ENCODE measurements at places on chromosomes 1 and 21.

DNA sequence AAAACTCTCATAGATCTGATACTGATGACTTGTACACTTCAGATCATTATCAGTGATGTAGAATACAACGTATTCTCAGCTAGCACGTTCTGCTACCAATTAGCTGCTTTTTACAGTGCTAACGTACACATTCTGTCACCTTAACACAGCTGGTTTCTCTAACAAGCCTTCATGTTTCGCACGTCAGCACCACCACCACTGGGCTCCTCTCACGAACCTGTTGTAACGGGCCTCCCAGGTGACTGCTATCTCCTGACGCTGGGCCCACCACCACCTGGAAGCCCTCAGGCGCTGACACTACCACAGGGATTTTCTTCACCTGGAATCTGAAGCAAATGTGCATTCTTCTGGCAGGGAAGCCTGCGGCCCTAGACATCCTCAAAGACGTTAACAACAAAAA lies 19.8 kb downstream of the TOMM20 start:
- DNase-seq = no peak
- no peak overlapping the region for H3K27ac ChIP-seq
- H3K4me1 ChIP-seq = peaks cover 6% of the 10 kb centered on the region
- peaks cover 32% of the 10 kb centered on the region for H3K36me3 ChIP-seq
- no peaks in the 10 kb centered on the region for H3K27me3 ChIP-seq

- DNase-seq = peak; percentile 61
- H3K27me3 ChIP-seq = no peaks in the 10 kb centered on the region
- H3K36me3 ChIP-seq = no peaks in the 10 kb centered on the region
- H3K4me3 ChIP-seq = no peak overlapping the region
- H3K27ac ChIP-seq = no peak overlapping the region
Measured at GRCh38 chr21:37292941-37293340, 25.8 kb upstream of the VPS26C start.

- H3K4me3 ChIP-seq = no peak overlapping the region
- H3K36me3 ChIP-seq = no peaks in the 10 kb centered on the region
- no peaks in the 10 kb centered on the region for H3K4me1 ChIP-seq
Measured at GRCh38 chr1:157239936-157240335, 101.7 kb upstream of the ETV3 start.

- peaks cover 8% of the 10 kb centered on the region for H3K4me1 ChIP-seq
- no peak overlapping the region for H3K27ac ChIP-seq
- H3K27me3 ChIP-seq = no peaks in the 10 kb centered on the region
- no peak overlapping the region for H3K4me3 ChIP-seq
- H3K36me3 ChIP-seq = no peaks in the 10 kb centered on the region
- peak; percentile 47 for DNase-seq
Measured at GRCh38 chr1:43238085-43238484, 31.7 kb upstream of the TMEM125 start.

DNA sequence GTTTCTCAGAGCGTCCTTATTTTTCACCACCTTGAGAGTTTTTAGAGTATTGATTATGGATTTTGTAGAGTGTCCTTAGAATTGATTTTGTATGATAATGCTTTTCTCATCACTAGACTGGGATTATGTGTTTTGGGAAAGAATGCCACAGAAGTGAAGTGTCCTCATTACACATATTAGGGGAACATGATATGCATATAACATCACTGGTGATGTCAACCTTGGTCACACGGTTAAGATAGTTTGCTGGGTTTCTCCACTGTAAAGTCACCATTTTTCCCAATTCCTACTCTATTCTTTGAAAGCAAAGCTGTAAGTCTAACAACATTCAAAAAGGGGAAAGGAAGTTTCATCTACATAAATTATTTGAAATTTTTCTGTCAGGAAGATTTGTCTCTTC lies 39.6 kb upstream of the PALMD start:
- H3K27ac ChIP-seq = no peak overlapping the region
- H3K4me3 ChIP-seq = no peak overlapping the region
- DNase-seq = no peak
- H3K27me3 ChIP-seq = no peaks in the 10 kb centered on the region
- no peaks in the 10 kb centered on the region for H3K4me1 ChIP-seq

- DNase-seq = no peak
- H3K27me3 ChIP-seq = peaks cover 51% of the 10 kb centered on the region
- peaks cover 10% of the 10 kb centered on the region for H3K4me1 ChIP-seq
- H3K36me3 ChIP-seq = no peaks in the 10 kb centered on the region
- H3K4me3 ChIP-seq = no peak overlapping the region
Measured at GRCh38 chr1:22349362-22350043, 102.1 kb upstream of the ZBTB40 start.

DNA sequence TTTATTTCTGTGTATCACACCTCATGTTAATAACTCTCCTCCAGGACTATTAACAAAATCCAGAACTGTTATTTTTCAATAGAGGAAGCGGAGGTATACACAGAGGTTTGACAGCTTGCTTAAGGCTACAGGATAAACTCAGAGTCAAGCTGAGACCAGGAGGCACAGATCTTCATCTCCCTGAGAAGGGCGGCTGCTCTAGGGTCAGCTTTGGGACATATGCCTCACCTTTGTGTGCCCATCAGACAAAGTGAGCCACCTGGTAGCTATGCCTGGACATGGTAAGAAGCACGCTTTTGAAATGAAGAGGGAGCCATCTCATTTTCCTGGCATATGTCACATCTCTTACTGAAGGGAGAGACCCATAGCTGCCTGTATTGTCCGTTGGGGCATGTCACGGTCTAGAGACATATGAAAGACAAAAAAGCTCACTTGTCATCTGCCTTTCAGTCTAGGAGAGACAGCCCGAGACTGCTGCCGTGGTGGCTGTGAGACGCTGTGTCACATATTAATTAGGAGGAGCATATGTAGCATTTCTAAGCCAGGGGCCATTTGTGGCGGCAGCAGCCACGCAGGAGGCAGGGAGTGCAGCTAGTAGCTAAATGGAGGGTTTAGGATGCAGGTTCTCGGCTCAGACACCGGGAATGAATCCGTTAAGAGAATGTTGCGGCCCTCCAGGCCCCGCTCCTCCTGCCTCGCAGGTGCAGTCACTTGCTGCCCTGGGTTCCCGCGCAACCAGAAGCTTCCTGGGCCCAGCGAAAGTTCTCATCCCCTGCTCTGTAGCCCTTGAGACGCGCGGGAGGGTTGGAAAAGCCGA lies 161.3 kb upstream of the C1orf21 start:
- no peaks in the 10 kb centered on the region for H3K4me1 ChIP-seq
- no peaks in the 10 kb centered on the region for H3K36me3 ChIP-seq
- H3K27ac ChIP-seq = no peak overlapping the region
- DNase-seq = no peak
- no peak overlapping the region for H3K4me3 ChIP-seq

GRCh38 chr1:226569879-226570547 lies 21.4 kb downstream of the STUM start:
- peak; percentile 33 for DNase-seq
- H3K36me3 ChIP-seq = no peaks in the 10 kb centered on the region
- peaks cover 43% of the 10 kb centered on the region for H3K4me1 ChIP-seq
- H3K4me3 ChIP-seq = no peak overlapping the region

DNA sequence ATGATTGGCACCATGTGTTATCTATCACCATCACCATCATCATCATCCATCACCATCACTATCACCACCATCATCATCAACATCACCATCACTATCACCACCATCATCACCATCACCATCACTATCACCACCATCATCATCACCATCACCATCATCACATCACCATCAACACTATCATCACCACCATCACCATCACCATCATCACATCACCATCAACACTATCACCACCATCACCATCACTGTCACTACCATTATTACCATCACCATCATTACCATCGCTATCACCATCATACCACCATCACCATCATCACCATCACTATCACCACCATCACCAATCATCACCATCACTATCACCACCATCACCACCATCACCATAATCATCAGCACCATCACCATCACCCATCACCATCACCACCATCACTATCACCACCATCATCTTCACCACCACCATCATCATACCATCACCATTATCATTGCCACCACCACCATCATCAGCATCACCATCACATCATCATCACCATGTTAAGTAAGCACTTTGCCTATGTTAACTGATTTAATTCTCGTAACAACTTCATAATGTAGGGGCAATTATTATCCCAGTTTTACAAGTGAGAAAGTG lies 112.8 kb downstream of the LIPI start:
- DNase-seq = no peak
- H3K27ac ChIP-seq = no peak overlapping the region
- H3K4me3 ChIP-seq = no peak overlapping the region
- H3K27me3 ChIP-seq = no peaks in the 10 kb centered on the region
- no peaks in the 10 kb centered on the region for H3K4me1 ChIP-seq

DNA sequence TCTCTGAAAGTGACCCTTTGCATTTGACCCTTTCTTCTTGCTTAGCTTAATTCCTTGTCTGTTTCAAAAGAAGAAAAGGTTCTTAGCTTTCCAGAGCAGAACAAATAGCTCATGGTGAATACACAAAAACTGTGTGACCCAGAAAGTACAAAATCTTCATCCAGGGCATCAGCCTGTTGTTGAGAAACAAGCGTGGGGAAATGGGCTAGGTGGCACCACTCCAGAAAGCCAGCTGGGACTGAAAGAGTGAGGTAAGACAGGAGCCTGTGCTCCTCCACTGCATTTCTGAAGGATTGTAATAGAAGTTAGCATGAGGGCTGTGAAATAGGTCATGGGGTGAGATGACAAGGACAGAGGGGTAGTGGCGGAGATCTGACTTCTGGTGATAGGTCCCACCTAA lies 45.8 kb downstream of the CYP2J2 start:
- H3K27me3 ChIP-seq = no peaks in the 10 kb centered on the region
- H3K4me1 ChIP-seq = peaks cover 5% of the 10 kb centered on the region
- no peak for DNase-seq
- H3K36me3 ChIP-seq = no peaks in the 10 kb centered on the region

- H3K36me3 ChIP-seq = no peaks in the 10 kb centered on the region
- peaks cover 11% of the 10 kb centered on the region for H3K27me3 ChIP-seq
- no peak for DNase-seq
- no peak overlapping the region for H3K27ac ChIP-seq
- no peak overlapping the region for H3K4me3 ChIP-seq
Measured at GRCh38 chr1:209427277-209427676, 156.2 kb upstream of the CAMK1G start.

GRCh38 chr1:48785869-48786268 lies 9.2 kb upstream of the BEND5 start:
- H3K27me3 ChIP-seq = no peaks in the 10 kb centered on the region
- H3K27ac ChIP-seq = no peak overlapping the region
- peaks cover 3% of the 10 kb centered on the region for H3K4me1 ChIP-seq
- no peaks in the 10 kb centered on the region for H3K36me3 ChIP-seq
- DNase-seq = no peak

DNA sequence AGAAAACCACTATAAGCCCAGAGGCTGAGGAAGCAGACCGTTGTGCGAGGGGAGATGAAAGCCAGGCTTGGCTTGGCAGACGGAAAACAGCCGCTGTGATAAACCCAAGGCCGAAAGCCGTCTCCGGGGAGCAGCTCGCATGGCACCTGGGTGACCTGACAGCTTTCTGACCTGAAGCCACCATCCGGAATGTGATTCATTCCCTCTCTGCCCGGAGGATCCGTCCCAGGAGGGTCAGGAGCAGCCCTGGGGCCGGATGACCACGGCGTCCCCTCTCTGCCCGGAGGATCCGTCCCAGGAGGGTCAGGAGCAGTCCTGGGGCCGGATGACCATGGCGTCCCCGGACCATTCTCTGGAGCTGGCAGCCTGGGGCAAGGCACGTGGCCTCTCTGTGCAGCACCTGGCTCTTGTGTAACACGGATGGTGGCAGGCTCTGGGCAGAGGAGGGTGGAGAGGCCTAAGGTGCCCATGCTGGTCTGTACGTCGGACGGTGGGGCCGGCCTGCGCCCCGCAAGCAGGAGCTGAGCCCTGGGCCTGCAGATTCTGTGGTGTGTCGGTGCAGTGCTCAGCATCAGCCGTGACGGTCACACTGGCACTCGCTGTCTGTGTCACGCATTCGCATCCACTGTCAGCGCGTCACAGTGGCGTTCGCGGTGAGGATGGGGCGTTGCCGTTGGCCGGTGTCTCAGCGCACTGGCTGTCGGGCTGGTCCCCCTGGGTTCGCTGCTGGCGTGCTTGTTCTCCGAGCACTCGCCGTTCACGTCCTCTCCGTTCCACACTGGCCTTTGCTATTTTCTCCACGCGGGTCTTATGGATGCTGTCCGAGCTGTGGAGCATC lies 50.3 kb downstream of the SLX9 start:
- H3K36me3 ChIP-seq = no peaks in the 10 kb centered on the region
- no peak overlapping the region for H3K4me3 ChIP-seq
- DNase-seq = no peak
- H3K27ac ChIP-seq = no peak overlapping the region
- peaks cover 3% of the 10 kb centered on the region for H3K27me3 ChIP-seq

GRCh38 chr21:45724994-45725843 lies 81.7 kb downstream of the PCBP3 start:
- DNase-seq = no peak
- H3K4me1 ChIP-seq = peaks cover 24% of the 10 kb centered on the region
- H3K27me3 ChIP-seq = peaks cover 9% of the 10 kb centered on the region
- H3K27ac ChIP-seq = no peak overlapping the region

DNA sequence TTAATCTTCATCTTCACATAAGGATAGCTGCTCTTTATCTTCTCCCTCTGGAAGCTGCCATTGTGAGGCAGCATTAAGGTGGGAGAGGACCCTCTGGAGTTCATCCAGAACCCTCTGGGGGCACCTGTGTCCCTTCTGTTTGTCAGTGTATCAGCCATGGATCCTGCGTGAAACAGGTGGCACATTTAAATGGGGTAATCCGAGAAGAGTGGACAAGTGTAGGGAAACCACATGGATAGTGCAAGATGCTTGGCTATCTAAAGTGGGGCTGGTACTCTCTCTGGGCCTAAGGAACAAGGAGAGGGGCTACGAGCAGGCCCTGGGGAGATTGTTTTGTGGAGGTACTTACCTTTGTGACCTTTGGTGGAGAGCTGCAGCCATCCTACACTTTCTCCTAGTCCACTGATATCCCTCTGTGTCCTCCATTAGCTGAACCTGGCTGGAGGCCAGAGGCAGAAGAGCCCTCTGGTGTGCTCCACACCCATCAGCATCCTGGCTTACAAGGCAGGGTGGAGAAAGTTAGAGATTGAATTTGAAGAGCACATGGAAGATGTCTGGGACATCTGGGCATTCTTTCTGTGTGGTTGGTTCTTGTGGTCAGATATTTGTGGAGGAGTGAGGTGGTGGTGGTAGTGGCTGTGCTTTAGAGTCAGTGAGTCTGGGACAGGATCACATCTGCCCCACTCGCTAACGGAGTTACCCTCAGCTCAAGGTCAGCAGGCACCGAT lies 117.7 kb downstream of the FGGY start:
- H3K36me3 ChIP-seq = no peaks in the 10 kb centered on the region
- no peak overlapping the region for H3K4me3 ChIP-seq
- DNase-seq = no peak
- peaks cover 12% of the 10 kb centered on the region for H3K4me1 ChIP-seq
